ENCODE measurements at places on chromosomes 11 and 22.
A peak's percentile ranks its signal among the peaks of the same experiment; 100 is the strongest.

GRCh38 chr11:95074792-95075563, 8.3 kb downstream of the SRSF8 start:
- DNase-seq = no peak

DNA sequence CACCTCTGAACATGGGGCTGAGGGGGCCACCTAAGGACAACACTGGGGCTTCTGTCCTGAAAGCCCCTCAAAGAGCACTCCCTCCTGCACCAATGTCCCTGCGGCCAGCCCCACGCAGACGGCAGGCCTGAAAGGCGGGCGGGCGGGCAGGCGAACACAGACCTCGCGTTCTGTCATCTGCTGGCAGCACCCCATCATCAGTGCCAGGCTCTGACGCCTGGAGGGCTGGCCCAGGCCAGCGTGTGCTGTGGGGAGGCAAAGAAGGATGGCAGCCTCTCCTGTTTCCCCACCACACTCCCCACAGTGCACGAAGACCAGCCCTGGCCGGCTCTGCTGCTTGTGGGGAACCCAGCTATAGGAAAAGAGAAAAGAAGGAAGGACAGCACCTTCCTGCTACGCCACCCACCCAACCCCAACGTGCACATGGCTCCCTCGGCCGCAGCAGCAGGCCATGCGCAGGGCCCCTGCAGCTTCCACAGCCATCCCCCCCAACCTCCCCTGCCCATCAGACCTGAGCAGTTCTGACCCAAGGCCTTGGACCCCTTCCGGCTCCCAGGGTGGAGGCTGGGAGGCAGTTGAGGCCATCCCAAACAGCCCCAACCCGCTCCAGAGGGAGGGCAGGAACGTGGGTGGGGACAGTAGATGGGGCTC, 3.5 kb downstream of the SBF1 start:
- DNase-seq = peak; percentile 68

DNA sequence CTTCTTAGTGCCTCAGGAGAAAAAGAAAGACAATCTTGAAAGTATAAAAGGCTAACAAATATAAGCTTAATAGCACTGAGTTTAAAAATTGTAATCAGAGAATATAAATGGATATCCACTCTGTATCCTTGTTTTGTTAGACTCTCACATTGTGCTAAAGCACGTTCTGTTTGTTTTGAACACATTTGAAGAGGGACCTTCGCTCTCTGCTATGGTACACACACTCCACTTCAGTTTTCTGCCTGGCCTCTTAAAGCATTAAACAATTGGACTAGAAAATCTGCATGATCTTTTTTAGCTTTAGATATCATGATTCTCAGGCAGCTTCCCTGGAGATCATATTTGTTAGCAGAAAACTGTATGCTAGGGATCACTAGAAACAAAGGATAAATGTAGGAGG, 40.3 kb upstream of the PGR start:
- DNase-seq = no peak

GRCh38 chr11:13889552-13890249, 72.8 kb upstream of the SPON1 start:
- no peak for DNase-seq

- DNase-seq = no peak
Measured at GRCh38 chr22:30313527-30314363, 13.0 kb downstream of the TBC1D10A start.

GRCh38 chr11:105092256-105093239, 47.0 kb downstream of the CARD18 start:
- DNase-seq = no peak

DNA sequence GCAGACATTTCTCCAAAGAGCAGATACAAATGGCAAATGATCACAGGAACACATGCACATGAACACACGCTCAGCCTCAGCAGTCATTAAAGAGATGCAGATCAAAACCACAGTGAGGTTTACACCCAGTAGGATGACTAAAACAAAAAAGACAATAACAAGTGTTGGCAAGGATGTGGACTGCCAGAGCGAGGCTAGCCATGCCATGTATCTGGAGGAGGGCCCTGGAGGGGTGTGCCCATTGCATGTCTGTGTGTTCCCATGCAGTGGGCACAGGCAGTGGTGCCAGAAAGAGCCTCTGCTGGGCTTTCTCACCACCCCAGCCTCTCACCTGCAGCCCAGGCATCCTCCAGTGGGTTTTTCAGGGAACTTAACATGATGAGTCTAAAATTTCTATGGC, 54.2 kb upstream of the KCNQ1OT1 start:
- DNase-seq = no peak

GRCh38 chr11:35049859-35050531, 89.0 kb upstream of the CD44 start:
- DNase-seq = no peak

Measured in upper lobe of left lung (tissue), 6 donors.